Forelimb muscle (tissue), 1 donor: ENCODE measurements at places on chromosomes 11 and 22. TPM values are rescaled to one million over a fixed set of nuclear protein-coding genes. Genes with fewer than 3 reads are reported as not detected.

Gene USP2
- 62.9 TPM for polyA plus RNA-seq

Gene MRGPRX4
- polyA plus RNA-seq, result not detected

Gene RAG1
- 10.2 TPM for polyA plus RNA-seq

Gene OR52H1
- polyA plus RNA-seq, result not detected

Gene OR8G5
- not detected for polyA plus RNA-seq

Gene KDM4E
- 0.06 TPM for polyA plus RNA-seq

Gene HBD
- polyA plus RNA-seq, result not detected

Gene ANO1
- polyA plus RNA-seq, result 6.3 TPM

Gene TTLL1
- polyA plus RNA-seq, result 9.6 TPM

Gene SLC43A1
- 14.1 TPM for polyA plus RNA-seq

Gene SBF1
- 39.9 TPM for polyA plus RNA-seq

Gene C11orf54
- polyA plus RNA-seq, result 38.4 TPM

GRCh38 chr22:37968452-37969251, 15.2 kb downstream of the POLR2F start:
- DNase-seq, result no peak

DNA sequence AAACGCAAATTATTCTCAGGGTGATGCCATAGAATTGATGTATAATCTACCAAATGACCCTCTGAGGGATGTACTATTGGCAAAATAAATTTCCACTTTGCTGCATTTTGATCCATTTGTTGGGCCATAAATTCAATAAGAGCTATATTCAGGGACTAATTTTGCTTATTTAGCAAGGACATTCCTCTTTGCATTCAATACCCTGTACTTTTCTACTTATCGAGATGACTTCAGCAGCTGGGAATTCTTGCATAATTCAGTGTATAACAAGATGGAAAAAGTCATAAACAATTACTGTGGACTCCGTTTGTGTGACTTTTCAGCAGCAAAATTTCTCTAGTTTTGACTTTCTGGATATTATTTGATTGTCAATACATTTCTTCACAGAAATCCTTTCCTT, 744.7 kb upstream of the CCDC179 start:
- no peak for DNase-seq

DNA sequence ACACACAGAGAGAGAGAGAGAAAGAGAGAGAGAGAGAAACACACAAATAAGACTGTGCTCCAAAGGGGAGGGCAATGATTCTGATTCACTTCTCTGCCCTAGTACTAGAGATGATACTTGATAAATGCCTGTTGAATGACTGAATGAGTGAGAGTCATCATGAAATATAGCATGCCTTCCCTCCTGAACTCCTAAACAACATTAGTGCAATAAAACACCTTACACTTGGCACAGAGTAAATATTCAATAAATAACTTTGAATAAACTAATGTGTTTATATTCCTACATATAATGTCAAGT, 511.2 kb upstream of the RAG2 start:
- no peak for DNase-seq

- no peak for DNase-seq
These were observed 48.4 kb upstream of the HORMAD2 start for GRCh38 chr22:30031764-30032455.

DNA sequence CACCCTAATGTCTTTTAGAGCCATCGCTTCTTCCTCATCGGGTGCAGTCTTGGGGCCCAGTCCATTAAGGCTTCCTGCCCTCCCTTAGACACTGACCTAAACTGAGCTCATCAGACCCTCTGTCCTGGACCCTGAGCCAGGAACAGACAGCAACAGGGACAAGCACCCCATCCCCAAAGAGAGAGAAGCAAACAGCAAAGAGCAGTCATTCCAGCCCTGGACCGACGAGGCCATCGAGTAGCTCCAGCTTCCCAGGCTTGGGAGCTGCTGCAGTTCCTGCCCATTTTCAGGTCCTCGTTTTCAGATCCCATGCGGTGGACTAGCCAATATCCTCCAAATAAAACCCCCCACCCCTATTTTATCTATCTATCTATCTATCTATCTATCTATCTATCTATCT, 25.8 kb upstream of the CACNG2 start:
- DNase-seq, result no peak

- no peak for DNase-seq
These were observed 59.7 kb upstream of the GDPD4 start for GRCh38 chr11:77361184-77361583.

GRCh38 chr11:78493413-78493975, 75.9 kb upstream of the GAB2 start:
- DNase-seq, result no peak

- DNase-seq, result no peak
These were observed 16.2 kb upstream of the RAC2 start for GRCh38 chr22:37260155-37260795.

- no peak for DNase-seq
These were observed 62.2 kb downstream of the ARFGAP3 start for GRCh38 chr22:42794551-42795510.

- no peak for DNase-seq
These were observed 22.6 kb upstream of the NXPE4 start for GRCh38 chr11:114618139-114618538.

DNA sequence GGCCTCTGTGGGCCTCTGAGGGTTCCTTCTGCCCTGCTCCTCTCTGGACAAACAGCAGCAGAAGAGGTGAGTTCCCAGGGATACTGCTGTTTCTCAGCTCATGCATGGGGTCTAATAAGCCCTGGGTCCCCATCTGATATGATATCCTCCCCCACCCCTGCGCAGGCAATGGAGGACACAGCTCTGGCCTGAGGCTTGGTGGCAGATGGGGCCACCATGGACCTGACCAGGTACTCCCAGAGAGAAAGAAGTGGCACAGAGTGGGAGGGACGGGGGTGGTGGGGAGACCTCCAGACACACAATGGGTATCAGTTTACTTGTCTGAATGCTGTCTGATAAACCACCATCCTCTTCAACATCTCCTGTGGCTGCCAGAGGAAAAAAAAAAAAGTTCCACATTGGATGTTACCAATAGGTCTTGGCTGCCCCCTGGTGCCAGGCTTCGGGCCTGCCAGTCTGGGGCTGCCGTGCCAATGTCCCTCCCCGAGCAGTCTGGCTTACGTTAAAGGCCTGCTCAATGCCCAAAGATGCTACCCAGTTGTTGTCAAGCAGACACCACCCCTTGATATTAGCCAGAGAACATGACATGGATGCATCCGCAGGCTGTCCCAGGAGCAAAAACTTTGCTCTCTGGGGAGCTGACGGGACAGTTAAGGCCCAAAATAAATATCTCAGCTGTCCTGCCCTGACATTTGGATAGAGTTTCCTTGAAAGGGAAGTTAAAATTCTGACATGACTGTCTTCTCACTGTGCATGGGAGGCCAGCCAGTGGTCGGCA, 27.9 kb upstream of the ABCC8 start:
- peak; percentile 19 for DNase-seq

GRCh38 chr11:43924112-43924855, 18.2 kb upstream of the C11orf96 start:
- DNase-seq, result no peak

- no peak for DNase-seq
These were observed 51.6 kb upstream of the GDPD4 start for GRCh38 chr11:77353131-77353530.

- DNase-seq, result no peak
These were observed 5.7 kb downstream of the FTH1 start for GRCh38 chr11:61961570-61962212.

DNA sequence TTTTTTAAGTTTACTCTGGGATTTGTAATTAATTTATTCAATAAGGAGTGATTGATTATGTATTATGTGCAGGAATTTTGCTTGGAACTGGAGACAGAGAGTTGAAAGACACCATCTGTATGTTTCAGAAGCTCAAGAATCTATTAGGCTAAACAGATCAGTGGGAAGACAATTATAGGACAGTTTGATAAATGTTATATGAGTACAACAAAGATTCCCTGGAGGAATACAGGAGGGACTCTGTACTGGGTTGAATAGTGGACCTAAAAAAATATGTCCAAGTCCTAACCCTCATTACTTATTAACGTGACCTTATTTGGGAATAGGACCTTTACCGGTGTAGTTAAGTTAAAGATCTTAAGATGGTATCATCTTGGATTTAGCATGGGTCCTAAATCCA, 681.2 kb downstream of the NELL1 start:
- DNase-seq, result no peak

DNA sequence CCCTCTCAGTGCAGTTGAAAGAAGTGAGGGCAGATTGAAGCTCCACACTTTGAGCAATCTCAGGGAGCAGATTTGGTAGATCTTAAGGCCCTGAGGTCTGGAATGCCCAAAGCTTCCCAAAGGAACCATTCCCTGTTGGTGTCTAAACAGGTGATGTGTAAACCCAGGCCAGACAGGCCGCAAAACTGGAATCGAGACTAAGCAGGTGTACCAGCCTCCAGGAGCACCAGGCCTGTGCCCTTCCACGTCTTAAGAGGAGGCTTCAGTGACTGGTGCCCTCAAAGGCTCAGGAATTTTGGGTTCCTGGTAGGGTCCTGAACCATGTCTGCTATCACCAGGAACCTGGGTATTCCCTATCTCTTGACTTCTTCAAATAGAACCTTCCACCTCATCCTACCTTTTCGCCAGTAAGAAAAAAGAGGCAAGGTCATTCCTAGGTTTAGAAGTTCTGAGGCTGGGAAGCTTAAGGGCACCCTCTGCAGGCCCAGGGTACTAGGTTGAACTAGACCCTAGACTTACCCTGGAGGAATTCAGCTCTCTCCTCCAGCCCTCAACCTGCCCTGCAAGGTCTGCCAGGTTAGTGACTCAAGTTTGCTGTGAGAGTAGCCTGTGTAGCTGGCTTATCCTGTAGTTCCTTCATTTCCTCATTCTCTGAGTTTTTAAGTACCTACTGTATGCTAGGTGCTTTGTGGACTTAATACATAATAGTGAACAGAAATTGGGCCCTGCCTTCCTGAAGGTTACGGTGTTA, 100.0 kb upstream of the NNMT start:
- no peak for DNase-seq

DNA sequence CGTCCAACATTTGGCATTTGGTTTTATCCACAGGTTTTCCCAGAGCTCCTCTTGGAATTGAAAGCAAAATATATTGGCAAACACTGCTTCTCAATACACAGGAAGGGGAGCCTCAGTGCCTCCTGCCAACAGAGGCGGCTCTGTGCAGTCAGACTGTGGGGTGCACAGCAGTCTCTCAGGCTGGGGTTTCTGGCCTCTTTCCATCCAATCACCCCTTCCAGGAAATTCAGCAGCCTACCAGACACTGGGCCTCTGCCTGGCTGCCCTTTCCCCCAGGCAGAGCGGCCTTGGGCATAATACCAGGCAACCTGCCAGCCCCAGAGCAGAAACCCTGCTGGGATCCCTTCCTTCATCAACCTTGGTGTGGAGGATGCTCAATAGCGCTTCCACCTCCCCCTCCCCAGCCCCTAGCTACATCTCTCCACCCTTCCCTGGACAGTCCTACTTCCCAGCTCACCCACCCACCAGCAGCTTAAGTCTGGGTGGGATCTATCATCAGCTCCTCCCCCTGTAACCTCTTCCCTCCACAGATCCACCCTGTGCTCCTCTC, 17.8 kb upstream of the RAPSN start:
- no peak for DNase-seq

GRCh38 chr11:22510010-22510409, 115.6 kb downstream of the FANCF start:
- no peak for DNase-seq

DNA sequence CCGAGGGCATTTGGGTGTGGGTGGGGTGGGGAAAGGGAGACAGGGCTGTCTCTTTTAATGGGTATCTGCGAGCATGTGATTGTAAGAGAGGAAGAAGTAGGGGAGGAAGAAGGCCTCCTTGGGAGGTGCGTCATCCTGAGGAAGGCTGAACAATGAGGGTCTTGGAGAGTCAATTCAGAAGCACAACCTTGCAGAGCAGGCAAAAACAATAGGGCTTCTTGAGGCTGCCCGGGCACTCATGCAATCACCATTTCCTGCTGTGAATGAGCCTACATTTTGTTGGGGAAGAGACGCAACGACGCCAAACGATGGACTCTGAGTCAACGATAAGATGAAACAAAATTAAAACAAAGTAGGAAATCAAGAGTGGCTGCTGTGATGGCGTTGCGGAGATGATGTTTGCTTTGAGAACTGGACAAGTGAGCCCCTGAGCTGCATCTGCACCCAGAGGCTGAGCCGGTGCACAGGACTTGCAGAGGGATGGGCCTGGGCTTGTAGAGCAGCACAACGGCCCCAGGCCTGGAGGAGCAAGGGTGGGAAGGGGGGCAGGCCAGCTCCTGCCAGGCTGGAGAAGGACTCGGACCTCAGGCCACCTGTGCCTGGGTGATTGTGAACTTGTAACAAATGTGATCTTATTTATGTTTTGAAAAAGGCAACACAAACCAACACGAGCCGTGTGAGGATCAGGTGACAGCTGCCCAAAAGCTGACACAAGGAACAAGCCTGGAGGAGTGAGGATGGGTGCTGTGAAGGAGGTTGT, 92.3 kb upstream of the B3GAT1 start:
- no peak for DNase-seq

DNA sequence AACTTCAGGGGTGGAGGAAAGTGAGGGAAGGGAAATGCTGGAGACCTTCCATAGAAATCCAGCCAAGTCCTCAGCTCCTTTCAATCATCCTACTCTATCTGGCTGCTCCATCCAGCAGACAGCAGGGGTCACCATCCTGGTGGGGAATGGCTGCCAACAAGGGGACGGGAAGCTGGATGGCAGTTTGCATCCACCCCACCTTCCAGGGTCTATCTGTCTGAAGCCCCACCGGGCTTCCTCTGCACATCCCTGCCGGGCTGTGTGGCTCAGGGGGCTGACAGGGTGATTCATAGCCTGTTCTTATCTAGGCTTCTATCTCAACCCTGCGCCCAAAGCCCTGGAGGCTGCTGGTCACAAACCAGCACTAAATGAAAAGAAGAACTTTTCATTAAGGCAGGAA, 1.1 kb downstream of the SYTL2 start:
- no peak for DNase-seq

- DNase-seq, result no peak
These were observed 475.4 kb downstream of the INSC start for GRCh38 chr11:15590132-15590531.

DNA sequence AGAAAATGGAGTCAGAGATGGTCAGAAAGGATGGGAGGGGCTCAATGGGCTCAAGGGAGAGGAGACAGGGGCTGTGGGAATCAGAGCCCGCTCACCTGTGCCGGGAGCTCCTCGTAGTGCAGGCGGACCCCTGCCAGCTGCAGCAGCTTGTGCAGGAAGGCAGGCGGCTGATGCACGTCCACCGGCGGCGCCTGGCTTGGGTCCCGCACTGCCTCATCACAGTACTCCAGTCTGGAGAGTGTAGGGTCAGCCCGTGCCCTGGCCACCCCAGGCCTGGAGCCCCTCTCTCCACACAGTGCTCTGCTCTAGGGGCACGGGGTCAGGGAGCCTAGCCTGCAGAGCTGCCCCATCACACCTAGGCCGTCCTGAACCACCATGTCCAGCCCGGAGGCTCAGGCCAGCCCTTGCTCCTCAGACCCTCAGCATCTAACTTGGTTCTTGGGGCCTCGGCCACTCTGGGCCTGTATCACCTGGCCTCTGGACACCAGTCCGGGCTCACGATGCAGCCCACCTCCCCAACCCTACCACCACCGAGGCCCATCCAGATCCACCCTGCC, 3.8 kb downstream of the ATG2A start:
- DNase-seq, result no peak

- peak; percentile 5 for DNase-seq
These were observed 20.5 kb downstream of the MRE11 start for GRCh38 chr11:94472916-94473799.
